Activated CD8-positive, alpha-beta memory T cell treated with anti-CD3 and anti-CD28 coated beads for 48 hours (primary cell): ENCODE measurements at places on chromosomes 16 and 17.

GRCh38 chr16:50381679-50382440 is 13.1 kb upstream of the BRD7 start:
- no peak for DNase-seq

- no peak for DNase-seq
Measured at GRCh38 chr16:27096375-27096774, 29.6 kb downstream of the C16orf82 start.

GRCh38 chr17:8803531-8804420 is 4.6 kb upstream of the MFSD6L start:
- DNase-seq = no peak

- DNase-seq = no peak
Measured at GRCh38 chr17:6648181-6648580, 3.2 kb downstream of the MED31 start.

GRCh38 chr16:87207965-87208364 is 109.2 kb downstream of the C16orf95 start:
- DNase-seq = no peak

- no peak for DNase-seq
Measured at GRCh38 chr16:31876951-31877828, 3.6 kb downstream of the ZNF267 start.

DNA sequence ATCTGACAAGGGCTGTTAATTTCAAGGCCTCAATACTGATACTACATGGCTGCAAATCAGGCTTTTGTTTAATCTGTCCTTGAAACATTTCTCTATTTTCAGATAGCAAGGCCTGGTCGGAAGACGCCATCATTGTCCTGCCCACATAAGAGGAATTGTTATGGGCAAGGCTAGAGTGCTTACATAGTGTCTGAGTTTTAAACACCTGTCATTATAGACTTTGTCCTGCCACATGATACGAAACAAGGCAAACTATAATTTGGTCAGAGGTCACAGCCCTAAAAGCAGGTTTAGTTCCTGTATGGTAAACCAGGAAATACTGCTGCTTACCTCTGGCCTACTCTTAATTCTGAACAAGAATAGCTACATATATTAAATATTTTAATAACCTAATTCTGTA is 104.4 kb downstream of the SSH2 start:
- DNase-seq = no peak

DNA sequence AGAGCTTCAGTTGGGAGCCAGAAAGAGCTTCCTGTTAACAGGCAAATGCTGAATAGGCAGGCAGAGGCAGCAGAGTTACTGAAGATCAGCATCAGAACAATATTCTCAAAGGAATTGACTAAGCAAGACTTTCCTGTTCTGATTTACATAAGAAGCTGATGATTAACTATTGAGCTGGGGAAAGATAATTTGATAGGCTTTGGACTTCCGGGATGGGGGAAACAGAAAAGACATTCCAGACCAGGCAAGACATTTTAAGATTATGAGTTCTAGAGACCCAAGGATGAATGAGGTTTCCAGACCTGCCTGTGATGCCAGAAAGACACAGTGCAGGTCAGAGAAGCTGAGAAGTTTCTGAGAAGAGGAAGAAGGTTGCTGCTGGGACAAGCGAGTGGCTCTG is at the start of gene CES5A:
Gene CES5A (minus strand): TSS at position 101 of the 400 bp plus-strand sequence. CDS start 152 bp downstream, outside the sequence.
- DNase-seq = no peak

DNA sequence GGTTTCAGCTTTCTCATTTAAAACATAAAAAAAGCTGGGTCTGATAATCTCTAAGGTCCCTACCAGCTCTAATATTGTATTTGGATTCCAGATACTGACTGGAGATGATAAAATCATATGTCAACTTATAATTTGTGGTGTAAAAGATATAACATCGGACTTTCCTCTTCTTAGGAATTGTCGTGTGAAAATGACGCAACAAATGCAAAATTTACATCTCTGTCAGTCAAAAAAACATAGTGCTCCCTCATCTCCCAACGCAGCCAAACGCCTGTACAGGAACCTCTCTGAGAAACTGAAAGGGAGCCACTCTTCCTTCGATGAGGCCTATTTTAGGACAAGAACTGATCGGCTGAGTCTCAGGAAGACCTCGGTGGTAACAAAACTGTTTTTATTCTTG is 197.3 kb downstream of the ANKFN1 start:
- no peak for DNase-seq

- DNase-seq = no peak
Measured at GRCh38 chr17:66848496-66848895, 13.6 kb downstream of the CACNG5 start.

- no peak for DNase-seq
Measured at GRCh38 chr16:77805398-77805797, 17.0 kb downstream of the VAT1L start.

DNA sequence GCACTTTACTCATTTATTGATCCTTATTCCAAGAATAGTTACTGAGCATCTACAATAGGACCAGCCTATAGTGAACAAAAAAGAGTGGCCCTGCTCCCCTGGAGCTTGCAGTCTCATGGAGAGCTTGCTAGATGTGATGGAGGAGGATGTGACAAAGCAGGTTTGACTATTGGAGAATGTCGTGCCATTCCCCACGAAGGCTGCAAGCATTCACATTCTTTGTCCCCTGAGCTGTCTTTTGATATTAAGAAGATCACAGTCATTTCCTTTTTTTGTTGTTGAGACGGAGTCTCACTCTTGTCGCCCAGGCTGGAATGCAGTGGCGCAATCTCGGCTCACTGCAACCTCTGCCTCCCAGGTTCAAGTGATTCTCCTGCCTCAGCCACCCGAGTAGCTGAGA is 115.0 kb upstream of the ADAMTS18 start:
- DNase-seq = no peak

DNA sequence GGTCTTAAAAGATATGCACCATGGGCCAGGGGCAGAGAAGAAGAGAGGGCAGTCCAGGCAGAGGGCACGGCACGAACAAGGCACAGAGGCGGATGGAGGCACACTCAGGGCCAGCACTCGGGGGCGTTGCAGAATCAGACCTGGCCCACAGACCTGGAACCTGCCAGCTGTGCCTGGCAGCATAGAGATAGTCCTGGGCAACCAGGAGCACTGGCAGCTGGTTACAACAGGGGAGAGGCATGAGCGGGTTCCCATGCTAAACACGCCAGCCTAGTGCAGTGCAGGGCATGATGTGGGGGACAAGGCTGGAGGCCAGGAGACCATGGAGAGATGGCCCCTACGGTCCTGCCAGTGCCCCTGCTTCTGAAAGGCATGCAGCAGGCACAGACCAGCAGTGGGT is 56.9 kb upstream of the RBFOX3 start:
- DNase-seq = no peak

- DNase-seq = no peak
Measured at GRCh38 chr16:75495076-75495674, at the start of gene CHST6. Gene CHST6 (minus strand): TSS chr16:75495441. CDS start chr16:75479828, 15,613 bp downstream.

DNA sequence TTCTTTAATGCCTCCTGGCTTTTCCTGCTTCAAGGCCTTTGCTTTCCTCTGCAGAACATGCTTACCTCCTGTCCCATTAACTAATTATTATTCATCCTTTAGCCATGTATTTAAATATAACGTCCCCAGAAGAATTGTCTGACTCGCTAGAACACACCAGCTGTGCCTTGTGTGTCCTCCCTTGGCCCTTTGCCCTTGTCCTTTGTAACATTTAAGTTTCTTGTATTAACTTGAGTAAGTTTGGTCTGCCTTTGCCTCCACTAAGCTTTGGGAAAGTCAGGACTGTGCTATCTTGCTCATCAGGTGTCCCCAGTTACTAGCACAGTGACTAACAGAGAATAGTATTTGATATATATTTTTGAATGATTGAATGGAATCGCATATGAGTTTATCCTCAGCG is 29.6 kb upstream of the ABCA9 start:
- no peak for DNase-seq

GRCh38 chr17:78239489-78239931 is 8.1 kb downstream of the TMEM235 start:
- DNase-seq = no peak

GRCh38 chr17:43092901-43093300 is 32.3 kb downstream of the BRCA1 start:
- DNase-seq = no peak

- DNase-seq = no peak
Measured at GRCh38 chr17:68314916-68315535, 23.7 kb downstream of the ARSG start.

DNA sequence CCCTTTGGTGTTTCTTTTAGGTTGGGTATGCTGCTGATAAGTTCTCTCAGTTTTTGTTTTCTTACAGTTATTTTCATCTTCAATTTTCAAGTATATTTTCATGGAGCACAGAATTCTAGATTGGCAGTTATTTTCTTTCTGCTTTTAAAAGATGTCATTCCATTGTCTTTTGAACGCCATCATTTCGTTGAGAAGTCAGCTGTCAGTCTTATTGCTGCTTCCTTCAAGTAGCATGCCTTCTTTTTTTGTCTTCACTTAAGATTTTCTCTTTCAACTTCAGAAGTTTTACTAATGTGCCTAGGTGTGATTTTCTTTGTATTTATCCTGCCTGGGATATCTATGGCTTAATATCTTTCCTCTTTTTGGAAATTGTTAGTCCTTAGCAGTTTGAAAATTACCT is 262.2 kb upstream of the PMFBP1 start:
- no peak for DNase-seq

DNA sequence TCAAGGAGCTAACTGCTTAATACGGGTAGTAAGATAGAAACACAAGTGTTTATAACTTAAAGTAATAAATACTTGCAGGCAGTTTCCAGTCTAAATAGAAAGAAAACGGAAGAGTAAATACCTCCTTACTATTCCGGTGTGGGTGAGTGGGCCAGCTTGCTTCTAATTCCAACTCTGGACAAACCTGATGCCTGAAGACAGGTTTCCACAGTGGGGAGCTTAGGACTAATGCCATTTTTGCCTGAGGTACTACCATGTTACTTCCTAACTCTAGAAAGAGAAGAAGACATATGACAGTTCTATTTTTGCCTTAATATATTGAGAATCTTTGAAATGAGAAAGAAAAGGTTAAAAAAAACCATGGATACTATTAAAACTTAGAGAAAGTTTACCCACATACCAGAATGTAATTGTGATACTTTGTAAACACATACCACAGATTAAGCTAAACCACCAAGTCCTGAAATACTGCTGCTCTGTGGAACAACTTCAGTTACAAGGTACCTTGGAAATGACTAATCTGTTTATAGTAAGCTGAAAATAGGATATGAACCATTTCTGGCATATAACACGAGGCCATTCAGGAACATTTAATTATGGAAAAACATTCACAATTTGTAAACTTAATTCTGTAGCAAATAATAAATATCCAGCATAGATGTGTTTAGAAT is 70.2 kb downstream of the ZZEF1 start:
- no peak for DNase-seq

DNA sequence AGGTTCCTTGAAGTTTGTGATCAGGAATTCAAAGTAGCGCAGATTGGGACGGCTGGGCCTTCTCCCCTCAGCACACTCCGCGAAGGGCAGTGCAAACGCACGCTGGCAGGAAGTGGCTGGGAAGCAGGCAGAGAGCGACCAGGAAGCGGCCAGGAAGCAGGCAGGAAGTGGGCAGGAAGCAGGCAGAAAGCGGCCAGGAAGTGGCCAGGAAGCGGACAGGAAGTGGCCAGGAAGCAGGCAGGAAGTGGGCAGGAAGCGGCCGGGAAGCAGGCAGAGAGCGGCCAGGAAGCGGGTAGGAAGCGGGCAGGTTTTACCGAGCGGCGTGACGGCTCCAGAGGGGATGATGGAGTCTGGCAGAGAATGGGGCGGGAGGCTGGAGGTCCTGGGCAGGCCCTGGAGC is 3.2 kb downstream of the DPEP1 start:
- no peak for DNase-seq

DNA sequence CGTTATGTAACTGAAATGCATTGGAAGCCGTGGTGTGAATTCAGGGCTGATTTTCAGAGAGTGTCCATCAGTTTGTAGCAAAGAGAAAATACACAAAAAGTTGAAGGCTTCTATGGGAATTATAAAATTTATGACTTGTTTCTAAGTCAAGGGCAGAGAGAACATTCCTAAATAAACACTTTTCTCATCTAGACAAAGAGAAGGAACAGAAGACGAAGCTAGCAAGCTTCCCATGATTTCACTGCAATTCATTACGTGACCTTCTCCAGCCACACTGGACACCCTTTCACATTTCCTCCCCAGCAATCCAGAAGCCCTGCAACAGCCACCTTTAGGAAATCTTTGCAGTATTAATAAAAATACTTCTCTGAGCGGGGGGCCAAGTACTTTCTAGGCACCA is 67.8 kb downstream of the TMEM100 start:
- DNase-seq = no peak

- no peak for DNase-seq
Measured at GRCh38 chr17:55825213-55825612, 74.4 kb downstream of the PCTP start.

GRCh38 chr16:65689726-65690125 is 567.9 kb upstream of the CDH11 start:
- no peak for DNase-seq

GRCh38 chr16:1414532-1415260 is at the start of gene UNKL:
Gene UNKL (minus strand): TSS chr16:1414704. CDS start chr16:1414691, 13 bp downstream.
- DNase-seq = peak; percentile 74

GRCh38 chr17:19663097-19663496 is 14.5 kb downstream of the ALDH3A2 start:
- DNase-seq = no peak

- no peak for DNase-seq
Measured at GRCh38 chr17:43810226-43810715, 22.7 kb downstream of the MPP3 start.

- no peak for DNase-seq
Measured at GRCh38 chr17:81247339-81247990, 8.3 kb downstream of the NDUFAF8 start.

DNA sequence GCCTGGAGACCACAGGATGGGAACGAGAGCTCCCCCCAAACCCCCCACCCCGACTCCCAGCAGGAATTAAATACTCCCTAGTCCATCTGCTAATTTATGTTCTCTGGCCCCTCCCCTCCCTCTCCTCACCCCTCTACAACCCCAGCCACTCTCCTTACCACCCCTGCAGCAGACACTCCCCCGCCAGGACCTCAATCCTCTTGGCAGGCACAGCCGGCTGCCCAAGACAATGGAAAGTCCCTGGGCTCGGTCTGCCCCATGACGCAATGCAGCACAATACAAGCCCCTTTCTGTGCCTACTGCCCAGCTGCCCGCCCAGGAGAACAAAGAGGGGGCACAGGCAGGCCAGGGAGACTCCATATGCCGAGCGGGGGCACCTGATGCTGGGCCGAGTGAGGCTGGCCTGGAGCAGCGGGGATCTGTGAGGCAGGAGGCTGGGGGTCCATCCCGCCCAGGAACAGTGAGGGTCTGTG is 30.3 kb upstream of the CDC42EP4 start:
- no peak for DNase-seq

GRCh38 chr16:87442581-87442966 is 50.2 kb downstream of the ZCCHC14 start:
- DNase-seq = no peak

- no peak for DNase-seq
Measured at GRCh38 chr16:11610580-11610979, 23.9 kb upstream of the LITAF start.

- no peak for DNase-seq
Measured at GRCh38 chr17:72515291-72516065, 394.7 kb downstream of the SOX9 start.
